ENCODE measurements at places on chromosomes 2 and 18. TPM values are rescaled to one million over a fixed set of nuclear protein-coding genes. Genes with fewer than 3 reads are reported as not detected.

The SERPINB12 gene
- 1.5 TPM for total RNA-seq

GRCh38 chr2:241762321-241762932, 14.2 kb upstream of the GAL3ST2 start:
- no peak for DNase-seq

GRCh38 chr2:120764492-120764891, 28.8 kb downstream of the GLI2 start:
- DNase-seq, result no peak

DNA sequence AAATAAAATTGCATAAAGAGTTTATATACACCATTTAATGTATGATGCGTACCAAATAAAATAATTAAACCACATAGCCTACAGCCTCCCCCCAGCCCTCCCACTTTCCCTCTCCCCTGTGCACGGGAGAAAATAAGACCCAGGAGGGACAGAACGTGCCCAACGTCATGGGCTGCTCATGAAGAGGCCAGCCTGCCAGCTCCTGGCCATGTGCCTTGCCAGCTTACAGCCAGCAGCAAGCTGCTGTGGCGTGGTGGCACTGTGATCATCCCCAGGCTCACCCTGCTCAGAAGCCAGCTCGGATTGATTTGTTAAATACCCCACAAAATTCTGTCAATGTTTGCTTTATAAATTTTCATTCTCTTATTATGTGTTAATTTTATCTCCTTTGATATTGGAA, 7.6 kb downstream of the GPR148 start:
- no peak for DNase-seq

- no peak for DNase-seq
Measured at GRCh38 chr18:46917803-46918600, 600 bp downstream of the KATNAL2 start.

GRCh38 chr18:4352746-4353551, 102.2 kb downstream of the DLGAP1 start:
- DNase-seq, result no peak

- no peak for DNase-seq
Measured at GRCh38 chr2:69954084-69954483, 7.3 kb downstream of the ASPRV1 start.

- no peak for DNase-seq
Measured at GRCh38 chr2:222656526-222657446, 894 bp upstream of the FARSB start.

GRCh38 chr2:26077291-26077690, 43.4 kb downstream of the RAB10 start:
- no peak for DNase-seq

GRCh38 chr18:31680831-31681568, 3.4 kb downstream of the B4GALT6 start:
- DNase-seq, result no peak
